ENCODE measurements at places on chromosomes 1 and 21.
A peak's percentile ranks its signal among the peaks of the same experiment; 100 is the strongest.

- no peak for DNase-seq
Observed at GRCh38 chr21:14844001-14844400, 220.8 kb downstream of the NRIP1 start.

GRCh38 chr1:66323958-66324625 lies 209.9 kb upstream of the SGIP1 start:
- DNase-seq, result no peak

DNA sequence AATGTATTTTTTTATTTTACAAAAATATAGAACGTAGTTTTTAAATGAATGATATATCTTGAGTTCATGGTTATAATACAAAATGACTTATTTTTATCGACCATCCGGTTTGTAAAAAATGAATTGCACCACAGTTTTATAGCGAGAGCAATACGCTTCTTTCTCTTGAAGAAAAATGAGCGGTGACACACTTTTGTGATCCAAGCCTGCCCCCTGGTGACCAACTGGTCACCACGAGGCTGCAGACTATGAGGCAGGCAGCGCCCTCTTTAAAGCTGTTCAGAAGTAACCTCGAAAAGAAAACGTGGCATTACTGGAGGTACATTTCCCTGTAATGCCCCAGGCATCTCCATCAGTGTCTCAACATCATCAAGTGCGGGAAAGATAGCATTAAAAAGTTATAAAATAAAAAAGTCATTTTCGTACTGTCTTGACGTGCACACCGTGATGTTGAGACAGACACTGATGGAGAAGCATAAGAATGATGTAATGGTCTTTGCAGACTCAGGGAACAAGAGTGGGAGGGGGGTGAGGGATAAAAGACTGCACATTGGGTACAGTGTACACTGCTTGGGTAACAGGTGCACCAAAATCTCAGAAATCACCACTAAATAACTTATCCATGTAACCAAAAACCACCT lies 734.2 kb upstream of the ADAMTS5 start:
- DNase-seq, result peak; percentile 82

DNA sequence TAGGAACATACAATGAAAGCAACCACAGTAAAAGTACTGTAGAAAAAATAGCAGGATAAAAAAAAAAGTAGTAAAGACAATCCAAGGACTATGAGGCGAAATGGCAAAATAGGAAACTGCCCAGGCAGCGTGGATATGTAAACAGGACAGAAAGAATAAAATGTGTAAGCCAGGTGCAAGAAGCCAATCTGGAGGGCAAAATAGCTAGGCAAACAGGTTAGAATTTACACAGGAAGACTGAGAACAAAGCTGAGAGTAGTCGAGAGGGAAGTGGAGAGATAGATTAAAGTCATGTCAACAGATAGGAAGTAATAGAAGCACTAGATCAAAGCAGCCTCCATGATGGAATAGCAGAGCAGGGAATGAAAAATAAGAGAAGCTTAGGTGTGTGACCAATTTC lies 124.2 kb upstream of the B3GALT2 start:
- no peak for DNase-seq

GRCh38 chr1:21620011-21620410 lies 49.1 kb downstream of the RAP1GAP start:
- DNase-seq, result no peak

- no peak for DNase-seq
Observed at GRCh38 chr1:85065550-85065949, 17.2 kb upstream of the MCOLN3 start.

DNA sequence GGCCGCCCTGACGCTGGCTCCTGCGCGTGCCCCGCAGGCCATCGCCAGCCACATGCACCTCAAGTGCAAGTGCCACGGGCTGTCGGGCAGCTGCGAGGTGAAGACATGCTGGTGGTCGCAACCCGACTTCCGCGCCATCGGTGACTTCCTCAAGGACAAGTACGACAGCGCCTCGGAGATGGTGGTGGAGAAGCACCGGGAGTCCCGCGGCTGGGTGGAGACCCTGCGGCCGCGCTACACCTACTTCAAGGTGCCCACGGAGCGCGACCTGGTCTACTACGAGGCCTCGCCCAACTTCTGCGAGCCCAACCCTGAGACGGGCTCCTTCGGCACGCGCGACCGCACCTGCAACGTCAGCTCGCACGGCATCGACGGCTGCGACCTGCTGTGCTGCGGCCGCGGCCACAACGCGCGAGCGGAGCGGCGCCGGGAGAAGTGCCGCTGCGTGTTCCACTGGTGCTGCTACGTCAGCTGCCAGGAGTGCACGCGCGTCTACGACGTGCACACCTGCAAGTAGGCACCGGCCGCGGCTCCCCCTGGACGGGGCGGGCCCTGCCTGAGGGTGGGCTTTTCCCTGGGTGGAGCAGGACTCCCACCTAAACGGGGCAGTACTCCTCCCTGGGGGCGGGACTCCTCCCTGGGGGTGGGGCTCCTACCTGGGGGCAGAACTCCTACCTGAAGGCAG lies 23.4 kb upstream of the ARF1 start:
- no peak for DNase-seq

GRCh38 chr1:219564109-219564508 lies 48.8 kb downstream of the ZC3H11B start:
- no peak for DNase-seq

DNA sequence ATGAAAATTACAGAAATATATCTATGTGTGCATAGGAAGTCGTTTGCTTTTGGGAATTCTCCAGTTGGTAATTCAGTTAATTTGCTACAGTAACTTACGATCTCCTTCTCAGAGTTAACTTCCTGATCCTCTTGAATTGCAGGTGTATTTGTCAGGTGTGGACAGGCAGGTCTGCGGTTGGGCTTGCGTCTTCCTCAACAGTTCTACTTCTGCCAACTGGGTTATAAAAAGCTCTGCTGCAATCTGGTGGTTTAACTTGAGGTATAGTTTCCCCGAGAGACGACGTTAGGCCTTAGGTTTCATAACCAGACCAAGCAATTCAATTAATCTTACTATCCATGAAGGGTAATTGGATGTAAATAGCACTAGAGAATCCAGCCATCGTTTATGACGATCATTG lies 88.2 kb downstream of the GABPA start:
- no peak for DNase-seq

- no peak for DNase-seq
Observed at GRCh38 chr21:41321211-41321907, 4.8 kb downstream of the FAM3B start.

GRCh38 chr1:85393490-85393889 lies 71.5 kb downstream of the DDAH1 start:
- DNase-seq, result no peak

DNA sequence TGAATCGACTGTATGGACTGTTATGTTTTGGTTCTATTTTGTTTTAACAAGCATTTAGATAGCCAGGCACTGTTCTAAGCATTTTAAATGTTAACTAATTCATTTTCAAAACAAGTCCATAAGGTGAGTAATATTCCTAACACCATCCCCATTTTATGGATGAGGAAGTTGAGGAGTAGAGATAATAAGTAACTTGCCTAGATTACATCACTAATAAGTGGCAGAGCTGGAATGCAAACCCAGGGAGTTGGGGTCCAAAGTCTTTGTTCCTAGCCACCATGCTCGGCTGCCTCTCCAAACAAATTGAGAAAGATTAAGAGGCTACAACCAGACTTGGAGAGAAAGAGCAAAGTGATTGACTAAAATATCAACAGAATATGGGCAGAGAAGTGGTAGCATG lies 12.6 kb upstream of the LEPR start:
- DNase-seq, result no peak

DNA sequence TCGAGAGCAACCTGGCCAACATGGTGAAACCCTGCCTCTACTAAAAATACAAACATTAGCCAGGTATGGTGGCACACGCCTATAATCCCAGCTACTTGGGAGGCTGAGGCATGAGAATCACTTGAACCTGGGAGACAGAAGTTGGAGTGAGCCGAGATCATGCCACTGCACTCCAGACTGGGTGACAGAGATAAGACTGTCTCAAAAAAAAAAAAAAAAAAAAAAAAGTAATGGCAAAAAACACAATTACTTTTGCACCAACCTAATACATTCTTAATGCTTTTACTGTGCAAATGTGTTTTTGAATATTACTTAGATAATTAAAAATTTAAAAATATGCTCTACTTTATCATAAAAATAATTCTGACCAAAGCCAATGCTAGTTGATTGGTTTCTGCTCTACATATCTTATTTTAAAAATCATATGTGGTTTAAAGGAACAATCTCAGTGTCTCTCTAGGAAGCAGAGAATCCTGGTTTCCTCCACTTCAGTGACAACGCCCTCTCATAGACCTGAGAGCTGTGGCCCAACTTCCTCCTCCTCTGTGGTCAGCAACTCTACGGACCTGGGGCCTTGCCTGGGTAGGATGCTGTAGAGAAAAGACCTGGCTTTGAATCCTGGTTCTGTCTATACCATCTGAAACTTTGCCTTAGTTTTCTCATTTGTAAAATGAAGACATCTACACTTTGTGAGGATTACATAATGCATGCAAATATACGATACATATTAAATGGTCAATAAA lies 64.7 kb downstream of the TGFBR3 start:
- no peak for DNase-seq

GRCh38 chr1:76238094-76238628 lies 163.6 kb downstream of the ST6GALNAC3 start:
- peak; percentile 73 for DNase-seq

GRCh38 chr1:160952129-160952510 lies 2.5 kb downstream of the ITLN2 start:
- no peak for DNase-seq

All from Daoy (cell line).